ENCODE measurements at places on chromosomes 1 and 21.

DNA sequence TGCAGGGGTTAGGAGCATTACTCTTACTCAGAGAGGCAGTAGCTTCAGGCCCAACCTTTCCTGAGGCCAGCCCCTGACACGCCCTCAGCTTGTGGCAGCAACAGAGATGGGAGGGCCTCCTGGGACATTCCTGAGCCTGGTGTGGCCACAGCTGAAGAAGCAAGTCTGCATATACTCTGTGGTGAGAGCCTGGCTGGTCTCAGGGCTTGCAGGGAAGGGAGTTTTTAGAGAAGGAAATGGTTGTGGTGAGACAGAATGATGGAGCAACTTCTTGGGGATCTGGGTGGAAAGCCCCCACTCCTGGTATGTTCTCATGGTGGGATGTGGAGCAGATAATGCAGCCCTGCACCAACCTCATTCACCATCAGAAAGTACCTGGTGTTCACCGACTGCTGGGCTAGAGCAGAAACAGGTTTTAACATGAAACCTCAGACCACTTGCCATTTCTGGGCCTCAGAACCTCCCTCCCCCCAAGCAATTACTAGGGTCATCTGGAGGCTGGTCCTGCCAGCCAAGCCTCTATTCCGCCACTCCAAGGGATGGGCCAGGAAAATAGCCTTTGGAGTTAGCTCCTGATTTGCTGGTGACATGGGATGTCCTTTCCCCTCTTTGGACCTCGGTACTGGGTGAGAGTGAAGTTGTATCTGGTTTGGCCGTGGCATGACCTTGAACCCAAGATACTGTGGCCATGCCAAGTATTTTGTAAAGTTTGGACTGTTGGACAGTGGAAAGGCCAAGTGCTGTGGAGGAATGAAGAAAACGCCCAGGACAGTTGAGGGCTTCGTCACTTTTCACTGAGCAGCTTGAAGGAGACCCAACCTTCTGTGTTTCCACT is 28.1 kb upstream of the RNF19B start:
- DNase-seq, result peak; percentile 98

- no peak for DNase-seq
These were observed 13.4 kb upstream of the AGTRAP start for GRCh38 chr1:11722538-11722937.

- DNase-seq, result no peak
These were observed 38.5 kb downstream of the PYHIN1 start for GRCh38 chr1:158969855-158970254.

- no peak for DNase-seq
These were observed 34.0 kb downstream of the C2CD2 start for GRCh38 chr21:41919666-41920398.

Data from AG10803 (cell line).